ENCODE measurements at places on chromosomes 11 and 22. TPM values are rescaled to one million over a fixed set of nuclear protein-coding genes. Genes with fewer than 3 reads are reported as not detected.

DNA sequence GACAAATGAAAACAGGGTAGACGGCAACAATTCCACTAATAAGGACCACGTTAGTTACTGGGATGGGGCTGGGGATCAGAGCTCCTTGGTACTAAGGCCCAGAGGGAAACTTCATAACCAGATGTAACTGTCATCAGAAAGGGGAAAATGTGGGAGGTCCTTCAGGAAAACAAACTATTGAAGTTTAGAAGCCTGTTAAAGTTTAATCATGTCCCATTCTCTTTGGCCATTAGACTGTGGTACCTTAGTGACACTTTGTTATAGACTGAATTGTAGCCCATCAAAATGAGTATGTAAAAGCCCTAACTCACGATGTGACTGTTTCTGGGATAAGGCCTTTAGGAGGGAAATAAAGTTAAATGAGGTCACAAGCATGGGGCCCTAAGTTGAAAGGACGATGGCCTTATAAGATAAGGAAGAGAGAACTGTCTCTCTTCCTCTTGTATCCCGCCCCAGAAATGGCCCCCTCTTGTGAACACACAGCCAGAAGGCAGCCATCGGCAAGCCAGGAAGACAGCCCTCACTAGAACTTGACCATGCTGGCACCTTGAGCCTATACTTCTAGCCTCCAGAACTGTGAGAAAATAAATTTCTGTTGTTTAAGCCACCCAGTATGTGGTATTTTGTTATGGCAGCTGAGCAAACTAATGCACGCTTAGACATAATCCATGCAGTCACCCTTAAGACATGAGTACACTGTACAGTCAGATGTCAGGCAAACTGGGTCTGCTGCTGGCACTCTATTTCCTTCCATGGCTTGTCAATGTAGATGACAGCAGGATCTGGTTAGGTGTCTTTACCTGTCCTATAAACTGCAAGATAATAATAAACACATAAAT lies 26.9 kb upstream of the USP47 start:
- H3K27me3 ChIP-seq: peaks cover 14% of the 10 kb centered on the region
- H3K4me1 ChIP-seq: no peaks in the 10 kb centered on the region
- no peak overlapping the region for H3K4me3 ChIP-seq
- H3K36me3 ChIP-seq: no peaks in the 10 kb centered on the region

KLHL35 gene
- 0.11 TPM for total RNA-seq

- H3K36me3 ChIP-seq: peaks cover 75% of the 10 kb centered on the region
- no peak overlapping the region for H3K27ac ChIP-seq
- no peaks in the 10 kb centered on the region for H3K27me3 ChIP-seq
- no peak overlapping the region for H3K4me3 ChIP-seq
These were observed 36.8 kb upstream of the APOA1 start for GRCh38 chr11:116874251-116874650.

DNA sequence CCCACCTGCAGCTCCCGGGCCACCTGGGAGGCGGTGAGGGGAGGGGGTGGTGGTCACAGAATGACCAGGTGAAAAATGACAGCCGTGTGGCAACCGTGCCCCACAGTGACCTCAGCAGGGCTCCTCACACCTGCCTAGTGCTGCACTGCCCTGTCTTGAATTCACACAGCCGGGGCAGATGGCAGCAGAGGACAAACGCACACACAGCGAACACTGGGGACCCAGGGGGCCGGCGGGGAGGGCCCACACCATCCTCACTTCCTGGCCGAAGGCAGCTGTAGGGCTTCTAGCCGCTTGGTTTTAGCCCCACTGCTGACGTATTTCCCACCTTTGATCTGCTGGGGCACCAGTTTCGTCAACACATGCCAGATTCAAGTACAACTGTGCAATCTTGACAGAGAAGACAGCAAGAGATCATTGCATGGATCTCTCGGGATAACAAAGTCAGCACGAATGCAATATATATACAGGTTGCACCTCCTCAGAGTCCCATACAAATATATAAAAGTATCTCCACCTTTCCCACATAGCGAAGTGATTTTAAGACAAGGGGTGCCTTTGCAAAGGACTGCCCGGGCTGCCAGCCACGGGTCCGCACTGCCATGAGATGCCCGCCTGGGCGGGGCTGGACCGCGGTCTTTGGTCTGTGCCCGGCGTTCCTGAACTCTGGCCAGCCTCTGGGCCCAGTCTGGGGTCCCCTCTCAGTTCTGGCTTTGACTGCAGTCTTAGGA lies 26.9 kb downstream of the TRMU start:
- peaks cover 16% of the 10 kb centered on the region for H3K4me1 ChIP-seq
- H3K36me3 ChIP-seq: peaks cover 55% of the 10 kb centered on the region
- no peak for DNase-seq
- no peak overlapping the region for H3K4me3 ChIP-seq
- no peak overlapping the region for H3K27ac ChIP-seq

DNA sequence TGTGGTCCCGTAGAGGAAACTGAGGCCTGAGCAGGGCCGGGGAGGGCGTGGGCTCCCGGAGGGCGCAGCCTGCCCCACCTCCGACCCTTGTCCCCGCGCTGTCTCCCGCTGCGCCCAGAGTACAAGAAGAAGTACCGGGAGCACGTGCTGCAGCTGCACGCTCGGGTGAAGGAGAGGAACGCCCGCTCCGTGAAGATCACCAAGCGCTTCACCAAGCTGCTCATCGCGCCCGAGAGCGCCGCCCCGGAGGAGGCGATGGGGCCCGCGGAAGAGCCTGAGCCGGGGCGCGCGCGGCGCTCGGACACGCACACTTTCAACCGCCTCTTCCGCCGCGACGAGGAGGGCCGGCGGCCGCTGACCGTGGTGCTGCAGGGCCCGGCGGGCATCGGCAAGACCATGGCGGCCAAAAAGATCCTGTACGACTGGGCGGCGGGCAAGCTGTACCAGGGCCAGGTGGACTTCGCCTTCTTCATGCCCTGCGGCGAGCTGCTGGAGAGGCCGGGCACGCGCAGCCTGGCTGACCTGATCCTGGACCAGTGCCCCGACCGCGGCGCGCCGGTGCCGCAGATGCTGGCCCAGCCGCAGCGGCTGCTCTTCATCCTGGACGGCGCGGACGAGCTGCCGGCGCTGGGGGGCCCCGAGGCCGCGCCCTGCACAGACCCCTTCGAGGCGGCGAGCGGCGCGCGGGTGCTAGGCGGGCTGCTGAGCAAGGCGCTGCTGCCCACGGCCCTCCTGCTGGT lies 1.9 kb downstream of the NLRP6 start:
- H3K4me3 ChIP-seq: peak overlapping the region; percentile 74
- peaks cover 31% of the 10 kb centered on the region for H3K4me1 ChIP-seq
- H3K27ac ChIP-seq: no peak overlapping the region
- DNase-seq: peak; percentile 43
- H3K36me3 ChIP-seq: no peaks in the 10 kb centered on the region
- peaks cover 20% of the 10 kb centered on the region for H3K27me3 ChIP-seq

- H3K4me3 ChIP-seq: no peak overlapping the region
- no peak overlapping the region for H3K27ac ChIP-seq
- H3K27me3 ChIP-seq: peaks cover 37% of the 10 kb centered on the region
- H3K36me3 ChIP-seq: no peaks in the 10 kb centered on the region
- peaks cover 4% of the 10 kb centered on the region for H3K4me1 ChIP-seq
These were observed 5.8 kb downstream of the SLC1A2 start for GRCh38 chr11:35413598-35413997.

ARHGAP8 gene
- total RNA-seq: 0.49 TPM

DNA sequence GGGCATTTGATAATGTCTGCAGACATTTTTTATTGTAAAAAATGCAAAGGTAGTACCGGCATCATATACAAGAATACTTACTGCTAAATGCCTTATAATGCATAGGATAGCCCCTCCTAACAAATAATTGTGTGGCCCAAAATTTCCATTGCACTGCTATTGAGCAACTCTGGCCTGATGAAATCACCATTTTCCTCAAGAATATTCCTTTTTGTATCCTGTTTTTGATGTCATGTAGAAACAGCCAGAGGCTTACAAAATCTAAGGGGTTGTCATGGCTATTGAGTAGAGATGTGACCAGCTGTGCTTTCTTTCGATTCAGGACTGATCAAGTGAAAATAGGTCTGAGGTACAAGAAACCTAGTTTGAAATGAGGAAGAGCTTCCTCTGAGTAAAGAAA lies 854.3 kb downstream of the KCNA4 start:
- H3K4me3 ChIP-seq: no peak overlapping the region
- H3K36me3 ChIP-seq: no peaks in the 10 kb centered on the region
- no peaks in the 10 kb centered on the region for H3K4me1 ChIP-seq
- DNase-seq: no peak
- H3K27me3 ChIP-seq: no peaks in the 10 kb centered on the region
- no peak overlapping the region for H3K27ac ChIP-seq

GRCh38 chr11:16313846-16314245 lies 42.5 kb downstream of the SOX6 start:
- no peak for DNase-seq
- H3K27me3 ChIP-seq: no peaks in the 10 kb centered on the region

IL18 gene
- total RNA-seq: 1.00 TPM

GRCh38 chr11:297586-298405 lies 1.5 kb downstream of the IFITM5 start:
- H3K27ac ChIP-seq: no peak overlapping the region
- peaks cover 11% of the 10 kb centered on the region for H3K4me1 ChIP-seq
- no peaks in the 10 kb centered on the region for H3K27me3 ChIP-seq
- DNase-seq: peak; percentile 12

MB gene
- not detected for total RNA-seq

DNA sequence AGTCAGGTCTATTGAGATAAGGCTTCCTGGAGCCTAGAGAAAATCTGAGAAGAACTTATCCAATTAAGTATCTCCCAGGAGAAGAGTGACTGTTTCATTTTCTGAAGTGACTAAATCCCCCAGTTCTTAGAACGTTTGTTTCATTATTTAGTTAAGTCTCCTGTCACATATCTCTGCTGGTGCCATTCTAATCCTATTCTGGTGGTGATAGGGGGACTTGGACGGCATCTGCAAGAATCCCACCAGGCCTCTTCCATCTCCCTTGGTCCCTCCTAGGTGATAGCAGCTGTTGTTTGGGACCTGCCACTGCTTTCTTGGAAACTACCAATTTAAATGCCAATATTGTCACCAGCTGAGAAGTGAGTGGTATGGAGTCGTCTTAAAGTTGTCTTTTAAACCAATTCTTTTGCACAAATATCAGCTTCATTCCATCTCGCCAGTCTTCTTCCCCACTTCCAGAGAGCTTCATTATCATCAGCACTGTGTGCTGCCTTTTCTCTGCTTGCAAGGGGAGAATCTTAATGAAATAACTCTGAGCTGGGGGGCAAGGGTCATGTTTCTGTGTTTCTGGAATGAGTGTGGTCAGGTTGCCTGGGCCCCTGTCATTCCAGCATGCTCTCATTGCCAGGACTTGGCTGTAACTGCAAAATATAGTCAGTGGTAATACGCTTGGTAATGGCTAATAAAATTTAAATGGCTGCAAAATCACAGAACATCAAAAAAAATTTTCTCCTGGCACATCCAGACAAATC lies 104.8 kb downstream of the LDLRAD3 start:
- no peaks in the 10 kb centered on the region for H3K4me1 ChIP-seq
- H3K4me3 ChIP-seq: no peak overlapping the region
- peaks cover 8% of the 10 kb centered on the region for H3K27me3 ChIP-seq
- H3K27ac ChIP-seq: no peak overlapping the region
- DNase-seq: no peak

- no peaks in the 10 kb centered on the region for H3K36me3 ChIP-seq
- no peak overlapping the region for H3K27ac ChIP-seq
- H3K4me3 ChIP-seq: no peak overlapping the region
- no peaks in the 10 kb centered on the region for H3K4me1 ChIP-seq
These were observed 666.7 kb upstream of the RAG2 start for GRCh38 chr11:37264783-37265182.

- no peak for DNase-seq
- peaks cover 36% of the 10 kb centered on the region for H3K4me1 ChIP-seq
- H3K27me3 ChIP-seq: peaks cover 39% of the 10 kb centered on the region
- H3K36me3 ChIP-seq: no peaks in the 10 kb centered on the region
These were observed 18.2 kb downstream of the ZBTB16 start for GRCh38 chr11:114077482-114078305.
